Placental pericyte (primary cell): ENCODE measurements at places on chromosomes 1 and 21. TPM values are rescaled to one million over a fixed set of nuclear protein-coding genes. Genes with fewer than 3 reads are reported as not detected.

LCE2B gene
- not detected in 2 replicates for total RNA-seq

RCSD1 gene
- under 0.01 and 0.57 TPM in 2 replicates for total RNA-seq

FLAD1 gene
- total RNA-seq: 23.4 and 36.7 TPM in 2 replicates

IL19 gene
- 0.14 and 1.8 TPM in 2 replicates for total RNA-seq

MYOG gene
- total RNA-seq: not detected in 2 replicates
